ENCODE measurements at places on chromosomes 11 and 22.

GRCh38 chr11:22761066-22761465 is 68.5 kb downstream of the SVIP start:
- DNase-seq = no peak

- no peak for DNase-seq
These were observed 40.0 kb downstream of the TENM4 start for GRCh38 chr11:79400717-79401330.

DNA sequence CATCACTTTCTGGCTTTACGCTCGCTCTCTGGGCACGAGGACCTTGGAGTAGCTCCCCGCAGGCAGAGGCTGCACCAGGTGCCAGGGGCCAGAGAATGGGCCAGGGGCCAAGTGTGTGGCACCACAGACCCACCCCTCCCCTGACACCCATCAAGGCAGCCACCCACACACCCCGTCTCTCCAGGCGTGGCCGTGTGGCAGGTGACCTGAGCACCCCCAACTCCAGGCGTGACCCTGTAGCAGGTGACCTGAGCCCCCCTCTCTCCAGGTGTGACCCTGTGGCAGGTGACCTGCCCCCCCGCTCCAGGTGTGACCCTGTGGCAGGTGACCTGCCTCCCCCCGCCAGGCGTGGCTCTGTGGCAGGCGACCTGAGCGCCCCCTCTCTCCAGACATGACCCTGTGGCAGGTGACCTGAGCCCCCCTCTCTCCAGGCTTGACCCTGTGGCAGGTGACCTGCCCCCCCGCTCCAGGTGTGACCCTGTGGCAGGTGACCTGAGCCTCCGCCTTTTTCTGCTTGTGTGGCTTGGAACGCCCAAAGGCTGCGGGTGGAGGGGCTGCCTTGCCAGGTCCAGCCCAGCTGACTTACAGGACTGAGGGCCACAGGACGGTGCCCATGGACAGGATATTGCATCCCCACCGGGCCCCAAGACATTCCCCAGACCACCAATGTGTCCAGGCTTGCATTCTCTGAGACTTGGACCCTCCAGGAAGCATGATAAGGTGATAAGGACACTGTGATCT is 667.2 kb downstream of the BRD1 start:
- no peak for DNase-seq

- no peak for DNase-seq
These were observed 14.9 kb downstream of the TBCEL start for GRCh38 chr11:121038648-121039409.

- DNase-seq = no peak
These were observed 4.7 kb upstream of the AP1B1 start for GRCh38 chr22:29393019-29393608.

Data from NCI-H1930 (cell line).